Epithelial cell of esophagus (primary cell): ENCODE measurements at places on chromosomes 7 and 10.
A peak's percentile ranks its signal among the peaks of the same experiment; 100 is the strongest.

DNA sequence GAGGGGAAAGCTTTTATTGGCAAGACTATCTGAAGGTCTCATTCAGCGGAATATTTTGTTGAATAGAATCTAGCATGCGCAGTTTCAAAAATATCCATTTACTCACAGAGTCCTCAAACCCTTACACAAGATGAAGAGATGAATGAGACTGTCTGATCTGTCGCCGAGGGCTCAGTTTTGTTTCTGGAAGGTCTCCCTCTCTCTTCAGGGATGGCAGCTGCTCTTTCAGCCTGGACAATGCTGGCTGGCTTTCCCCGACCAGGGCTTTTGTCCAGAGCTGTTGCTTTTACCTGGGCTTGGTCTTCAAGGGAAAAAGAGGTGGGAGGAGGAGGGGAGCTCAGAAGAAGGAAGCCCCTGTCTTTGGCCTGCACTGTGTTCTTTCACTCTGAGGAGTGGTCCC, 81.9 kb upstream of the BTBD16 start:
- no peak for DNase-seq

GRCh38 chr10:132417257-132417910, 20.4 kb downstream of the PWWP2B start:
- DNase-seq = no peak

DNA sequence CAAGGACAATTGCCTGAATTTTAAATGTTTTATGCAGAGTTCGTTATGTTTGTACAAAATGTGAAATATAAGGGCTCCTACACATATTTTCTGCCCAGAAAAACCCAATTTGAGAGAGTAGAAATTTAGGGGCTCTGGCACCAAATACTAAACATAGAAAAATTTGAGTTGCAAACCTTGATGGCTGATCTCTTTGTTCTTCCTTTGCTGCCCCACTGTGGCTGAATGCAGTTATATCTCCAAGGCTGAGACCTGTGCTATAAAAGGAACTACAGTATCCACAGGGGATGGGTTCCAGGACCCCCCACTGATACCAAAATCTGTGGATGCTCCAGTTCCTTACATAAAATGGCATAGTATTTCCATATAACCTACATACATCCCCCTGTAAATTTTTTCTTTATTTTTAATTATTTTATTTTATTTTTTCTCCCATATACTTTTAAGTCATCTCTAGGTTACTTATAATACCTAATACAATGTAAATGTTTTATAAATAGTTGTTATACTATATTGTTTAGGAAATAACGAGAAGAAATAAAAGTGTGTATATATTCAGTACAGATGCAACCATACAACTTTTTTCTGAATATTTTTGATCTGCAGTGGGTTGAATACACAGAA, 22.5 kb downstream of the CFAP43 start:
- peak; percentile 57 for DNase-seq

- DNase-seq = no peak
Measured at GRCh38 chr7:37027104-37027503, 302.8 kb upstream of the AOAH start.

GRCh38 chr10:77837248-77837924, 89.2 kb downstream of the DLG5 start:
- peak; percentile 75 for DNase-seq

DNA sequence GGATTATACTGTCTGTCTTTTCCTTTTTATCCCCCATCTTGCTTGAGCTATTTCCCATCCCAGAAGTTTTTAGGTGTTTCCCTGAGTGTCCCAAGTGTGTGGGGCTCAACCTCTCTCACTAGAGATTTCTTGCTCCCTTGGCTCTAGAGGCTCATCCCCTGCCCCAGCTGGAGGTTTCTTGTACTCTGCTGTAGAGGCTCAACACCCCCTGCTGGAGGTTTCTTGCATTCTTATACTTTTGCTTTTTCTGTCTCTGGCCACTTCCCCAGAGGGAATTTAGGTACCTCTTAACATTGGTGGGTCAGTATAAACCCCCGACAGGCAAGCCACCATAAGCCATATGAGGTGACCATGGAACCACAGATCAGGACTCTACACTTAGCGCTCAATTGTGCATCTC, 114.2 kb upstream of the FAM3C start:
- DNase-seq = no peak

- peak; percentile 45 for DNase-seq
Measured at GRCh38 chr10:69516316-69516715, 56.9 kb downstream of the NEUROG3 start.

DNA sequence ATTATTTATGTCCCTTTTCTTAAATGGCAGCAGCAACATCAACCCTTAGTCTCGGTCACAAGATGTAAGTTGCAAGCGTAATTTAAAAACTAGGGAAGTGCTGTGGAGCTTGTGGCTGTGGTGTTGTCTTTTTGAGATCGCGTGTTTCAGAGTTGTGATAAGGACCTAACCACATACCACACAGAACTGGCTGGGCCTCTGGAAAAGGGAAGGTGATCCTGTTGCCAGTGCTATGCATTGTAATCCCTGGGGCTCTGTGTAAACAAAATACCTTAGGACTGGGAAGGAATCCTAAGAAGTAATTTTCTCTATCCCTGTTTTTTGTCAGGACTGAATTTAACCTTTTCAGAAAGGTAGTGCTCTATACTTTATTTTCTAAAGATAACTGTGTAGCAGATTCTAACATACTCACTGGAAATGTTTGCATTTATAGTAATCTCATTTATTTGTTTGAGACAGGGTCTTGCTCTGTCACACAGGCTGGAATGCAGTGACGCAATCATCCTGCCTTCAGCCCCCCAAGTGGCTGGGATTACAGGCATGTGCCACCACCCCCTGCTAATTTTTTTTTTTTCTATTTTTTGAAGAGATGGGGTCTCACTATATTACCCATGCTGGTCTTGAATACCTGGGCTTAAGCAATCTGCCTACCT, 60.4 kb downstream of the INPP5F start:
- peak; percentile 5 for DNase-seq

GRCh38 chr7:91083855-91084644, 180.2 kb upstream of the FZD1 start:
- DNase-seq = no peak

GRCh38 chr7:44580945-44581878, 819 bp downstream of the TMED4 start:
- DNase-seq = peak; percentile 39

DNA sequence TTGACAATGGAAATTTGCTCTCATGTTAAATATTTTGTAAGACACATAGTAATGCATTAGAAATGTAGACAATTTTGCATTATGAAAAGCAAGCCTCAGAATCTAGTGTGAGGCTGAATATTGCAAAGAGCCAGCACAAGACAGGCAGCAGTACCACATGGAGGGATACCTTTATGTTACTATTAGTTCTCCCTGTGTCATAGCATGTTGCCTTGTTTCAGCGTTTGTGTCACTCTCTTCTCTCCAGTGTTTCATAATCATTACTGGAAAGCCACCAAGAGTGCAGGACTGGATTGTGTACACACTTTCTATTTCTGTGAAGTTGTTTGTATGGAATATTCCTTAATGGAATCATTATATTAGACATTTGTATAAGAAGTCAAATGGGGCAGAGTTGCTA, 8.5 kb downstream of the AHR start:
- no peak for DNase-seq

DNA sequence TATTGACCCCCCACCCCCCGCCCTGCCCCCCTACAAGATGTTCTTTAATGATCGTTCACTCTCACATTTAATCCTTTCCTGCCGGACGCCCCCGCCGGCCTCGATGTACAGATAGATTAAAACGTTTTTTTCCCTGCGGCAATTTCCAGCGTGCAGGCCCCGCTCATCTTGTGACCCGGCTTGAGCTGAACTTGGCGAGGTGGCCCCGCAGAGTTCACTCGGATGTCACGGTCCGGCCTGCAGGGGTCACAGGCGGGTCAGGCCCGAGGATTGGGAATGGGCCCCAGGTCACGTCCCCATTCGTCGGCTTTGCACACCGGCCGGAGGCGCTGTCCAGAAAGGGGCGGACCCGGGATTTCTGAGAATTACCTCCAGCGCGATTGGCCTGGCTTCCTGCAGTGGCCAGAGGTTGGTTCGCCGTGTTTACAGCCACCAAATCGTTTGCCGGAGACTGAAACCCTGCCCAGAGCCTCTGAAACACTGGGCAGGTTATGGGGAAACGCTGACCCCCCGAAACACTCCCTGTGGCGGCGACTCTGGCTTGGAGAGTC, 1.9 kb upstream of the CYP26A1 start:
- no peak for DNase-seq

DNA sequence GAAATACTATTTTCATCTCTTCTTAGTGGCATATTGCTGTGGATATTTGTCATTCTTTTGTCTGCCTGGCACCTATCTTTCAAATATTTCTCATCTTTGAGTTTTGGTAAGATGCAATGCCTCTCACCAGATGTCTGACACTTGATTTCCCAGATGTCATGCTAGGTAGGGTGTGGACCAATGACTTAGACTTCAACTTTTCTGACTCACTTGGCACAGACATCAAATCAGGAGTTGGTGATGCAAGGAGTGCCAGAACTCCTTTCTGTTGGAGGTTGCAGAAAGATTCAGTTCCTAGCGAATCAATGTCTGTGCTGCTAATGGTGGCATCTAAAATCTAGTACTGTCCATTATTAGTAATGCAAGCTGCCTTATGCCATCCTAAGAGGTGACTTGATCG, 216.9 kb upstream of the FERD3L start:
- DNase-seq = peak; percentile 82

- no peak for DNase-seq
Measured at GRCh38 chr10:11113156-11113555, 95.5 kb downstream of the CELF2 start.

GRCh38 chr10:24463611-24464426, 254.9 kb downstream of the KIAA1217 start:
- DNase-seq = peak; percentile 99

DNA sequence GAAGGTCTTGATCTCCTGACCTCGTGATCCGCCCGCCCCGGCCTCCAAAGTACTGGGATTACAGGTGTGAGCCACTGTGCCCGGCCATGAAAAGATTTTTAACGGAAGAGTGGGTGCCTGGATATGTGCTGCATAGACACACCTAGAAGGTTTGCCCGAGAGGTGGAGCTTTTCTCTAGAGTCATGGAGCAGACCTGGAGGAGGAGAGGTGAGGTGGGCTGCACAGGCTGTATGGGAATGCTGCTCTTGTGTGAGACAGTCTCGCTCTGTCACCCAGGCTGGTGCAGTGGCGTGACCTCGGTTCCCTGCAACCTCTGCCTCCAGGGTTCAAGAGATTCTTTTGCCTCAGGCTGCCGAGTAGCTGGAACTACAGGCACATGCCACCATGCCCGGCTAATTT, 103.3 kb downstream of the ACTR3B start:
- DNase-seq = no peak

- DNase-seq = no peak
Measured at GRCh38 chr10:29169021-29169420, 119.8 kb upstream of the LYZL1 start.

DNA sequence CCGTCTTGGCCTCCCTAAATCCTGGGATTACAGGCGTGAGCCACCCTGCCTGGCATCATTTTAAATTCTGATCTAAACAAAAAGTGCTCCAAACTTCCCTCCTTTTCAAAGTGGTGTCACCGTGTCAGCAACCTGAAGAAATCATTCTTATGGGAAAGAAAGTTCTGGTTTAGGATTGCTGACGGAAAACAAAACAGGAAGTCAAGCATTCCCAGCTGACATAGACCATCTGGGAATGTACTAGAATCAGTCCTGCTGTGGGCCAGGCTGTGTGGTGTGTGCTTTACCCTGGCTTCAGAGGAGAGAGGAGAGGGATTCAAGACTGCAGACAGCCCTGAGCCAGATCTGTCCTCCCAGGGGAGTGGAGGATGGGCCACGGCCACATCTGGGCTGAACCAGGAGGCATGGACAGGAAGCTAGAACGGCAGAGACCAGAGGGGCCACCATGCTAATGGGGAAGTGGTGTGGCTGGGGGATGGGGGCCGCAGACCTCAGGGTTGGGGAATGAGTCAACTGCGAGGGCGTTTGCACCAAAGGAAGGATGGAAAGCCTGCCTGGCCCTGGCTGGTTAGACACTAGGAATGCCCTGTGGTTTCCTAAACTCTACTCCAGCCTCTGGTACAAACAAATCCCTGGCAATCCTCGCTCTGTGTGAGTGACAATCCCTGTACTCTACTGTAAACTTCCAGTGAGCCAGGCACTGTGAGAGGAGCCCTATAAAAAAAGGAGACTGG, 16.7 kb upstream of the CLIP2 start:
- DNase-seq = peak; percentile 61

- peak; percentile 77 for DNase-seq
Measured at GRCh38 chr7:158710651-158711102, 6.1 kb upstream of the NCAPG2 start.

DNA sequence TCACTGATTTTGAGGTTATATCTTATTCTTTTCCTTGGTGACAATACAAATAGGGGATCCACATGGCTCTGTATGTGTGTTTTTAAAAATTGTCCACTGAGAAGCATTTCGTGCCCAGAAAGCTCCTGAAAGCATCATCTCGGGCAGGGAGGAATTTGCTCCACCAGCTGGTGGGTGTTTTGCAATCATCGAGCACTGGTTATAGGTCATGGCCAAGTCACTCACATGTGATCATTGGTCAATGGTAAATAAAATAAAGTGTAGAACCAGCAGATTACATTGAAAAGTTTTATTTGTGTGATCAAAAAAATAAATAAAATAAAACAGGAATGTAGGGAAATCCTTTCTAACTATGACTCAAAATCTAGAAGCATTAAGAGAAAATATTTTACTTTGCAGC, 23.0 kb upstream of the SNX13 start:
- no peak for DNase-seq

GRCh38 chr7:158993591-158993990, 137.2 kb downstream of the DYNC2I1 start:
- DNase-seq = no peak

DNA sequence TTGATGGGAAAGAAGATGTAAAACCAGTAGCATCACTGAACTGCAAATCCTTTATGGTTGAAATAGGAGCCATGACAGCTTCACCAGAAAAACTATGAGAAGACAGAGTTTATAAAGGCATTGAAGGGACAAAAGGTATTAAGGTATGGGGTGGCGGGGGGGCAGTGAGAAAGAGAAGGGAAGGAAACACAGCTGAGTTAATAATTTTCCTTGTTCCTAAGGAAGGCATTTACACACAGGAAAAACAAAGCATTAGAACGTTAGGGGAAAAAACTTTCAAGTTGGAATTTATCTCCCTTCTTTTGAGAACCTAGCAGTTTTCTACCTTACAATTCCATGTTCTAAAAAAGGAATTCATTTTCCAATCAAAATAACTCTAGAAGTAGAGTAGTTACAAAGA, 4.4 kb downstream of the LARP4B start:
- DNase-seq = no peak

DNA sequence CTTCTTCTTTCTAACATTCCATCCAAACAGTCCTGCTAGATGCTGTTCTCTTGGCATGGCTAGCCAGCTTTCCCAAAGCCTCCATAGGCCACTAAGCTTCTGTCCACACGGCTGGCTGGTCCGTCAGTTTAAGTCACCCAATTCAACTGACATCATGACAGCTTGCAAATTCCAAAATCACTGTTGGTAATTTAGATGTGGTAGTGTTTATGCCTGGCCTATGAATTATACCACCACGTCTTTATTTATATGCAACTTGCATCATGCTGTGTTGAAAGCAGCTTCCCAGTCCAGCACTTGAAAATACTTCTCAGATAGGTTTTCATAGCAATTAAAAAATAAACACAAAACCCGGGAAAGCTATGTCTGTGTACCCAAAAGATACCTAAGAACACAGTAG, 2.2 kb upstream of the VIM start:
- DNase-seq = no peak
